HT1080 (cell line): ENCODE measurements at places on chromosomes 2 and 18. TPM values are rescaled to one million over a fixed set of nuclear protein-coding genes. Genes with fewer than 3 reads are reported as not detected.
A peak's percentile ranks its signal among the peaks of the same experiment; 100 is the strongest.

Gene CPSF3
- total RNA-seq = 81.5 and 108 TPM in 2 replicates

DNA sequence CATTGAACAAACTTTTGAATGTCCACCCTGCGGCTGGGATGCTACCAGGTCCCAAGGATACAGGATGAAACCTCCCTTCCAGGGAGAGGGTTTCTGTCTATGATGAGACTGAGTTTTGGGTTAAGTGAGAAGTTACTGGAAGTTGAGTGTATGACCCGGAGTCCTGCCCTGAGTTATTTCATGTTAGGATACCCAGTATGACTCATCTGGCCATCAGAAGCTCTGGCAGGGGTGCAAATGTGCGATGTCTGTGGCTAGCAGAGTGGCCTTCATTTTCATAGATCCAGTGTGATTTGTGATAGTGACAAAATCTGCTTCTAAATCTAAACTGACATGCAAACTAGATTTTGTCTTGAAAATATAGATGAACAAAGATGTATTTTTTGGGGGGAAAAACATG, 55.3 kb downstream of the KCTD1 start:
- DNase-seq = peak; percentile 20

GRCh38 chr18:45517181-45517741, 98.0 kb upstream of the SLC14A2 start:
- no peak for DNase-seq

GRCh38 chr2:157418239-157418641, 25.6 kb downstream of the CYTIP start:
- DNase-seq = no peak
